ENCODE measurements at places on chromosomes 3 and 15.

DNA sequence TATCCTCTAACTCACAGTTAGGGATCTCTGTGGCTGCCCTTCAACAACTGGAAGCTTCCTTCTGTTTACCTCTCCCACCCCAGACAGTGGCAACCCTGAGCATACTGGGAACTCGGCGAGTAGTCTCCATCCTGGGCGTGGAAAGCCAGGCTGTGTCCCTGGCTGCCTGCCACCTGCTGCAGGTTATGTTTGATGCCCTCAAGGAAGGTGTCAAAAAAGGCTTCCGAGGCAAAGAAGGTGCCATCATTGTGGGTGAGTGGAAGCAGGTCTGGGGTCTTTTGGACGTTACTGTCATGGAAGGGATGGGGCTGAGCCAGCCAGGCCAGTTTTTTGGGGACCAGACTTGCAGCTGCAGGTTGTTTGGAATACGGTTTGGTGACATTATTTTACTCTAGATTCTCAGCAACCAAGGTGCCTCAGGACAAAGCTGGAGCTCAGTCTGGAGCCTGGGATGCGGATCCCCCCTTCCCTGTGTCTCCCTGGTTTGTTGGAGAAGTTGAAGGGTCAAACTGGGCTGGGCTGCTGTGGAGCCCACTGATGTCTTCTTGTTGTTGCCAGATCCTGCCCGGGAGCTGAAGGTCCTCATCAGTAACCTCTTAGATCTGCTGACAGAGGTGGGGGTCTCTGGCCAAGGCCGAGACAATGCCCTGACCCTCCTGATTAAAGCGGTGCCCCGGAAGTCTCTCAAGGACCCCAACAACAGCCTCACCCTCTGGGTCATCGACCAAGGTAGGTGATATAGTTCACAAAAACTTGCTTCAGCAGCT lies 7.5 kb downstream of the UNC45A start:
- H3K4me3 ChIP-seq: no peak overlapping the region
- peaks cover 25% of the 10 kb centered on the region for H3K36me3 ChIP-seq
- DNase-seq: no peak
- no peaks in the 10 kb centered on the region for H3K4me1 ChIP-seq

DNA sequence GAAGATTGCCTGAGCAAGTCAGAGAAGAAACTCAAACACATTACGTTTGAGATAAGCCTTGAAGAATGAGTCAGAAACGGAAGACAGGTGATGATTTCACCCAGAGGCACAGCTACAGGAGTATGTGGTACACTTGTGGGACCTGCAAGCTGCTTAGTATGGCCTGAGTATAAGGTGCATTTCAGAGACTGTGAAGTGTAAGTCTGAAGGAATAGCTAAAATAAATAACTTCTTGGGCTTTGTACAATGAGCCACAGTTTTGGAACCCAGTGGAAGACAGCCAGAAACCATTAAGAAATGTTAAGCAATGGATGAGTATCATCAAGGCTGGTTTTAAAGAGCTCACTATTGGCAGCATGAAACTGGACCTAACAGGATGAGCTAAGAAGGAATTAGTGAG lies 826.2 kb downstream of the ROBO1 start:
- no peak for DNase-seq
- H3K27ac ChIP-seq: no peak overlapping the region
- no peak overlapping the region for H3K4me3 ChIP-seq
- no peaks in the 10 kb centered on the region for H3K36me3 ChIP-seq
- no peaks in the 10 kb centered on the region for H3K4me1 ChIP-seq

GRCh38 chr3:107848351-107848915 lies 242.4 kb downstream of the CD47 start:
- peaks cover 5% of the 10 kb centered on the region for H3K27me3 ChIP-seq
- no peak overlapping the region for H3K27ac ChIP-seq
- peaks cover 7% of the 10 kb centered on the region for H3K4me1 ChIP-seq
- no peak overlapping the region for H3K4me3 ChIP-seq
- no peaks in the 10 kb centered on the region for H3K36me3 ChIP-seq
- no peak for DNase-seq

GRCh38 chr3:47028667-47029066 lies 49.2 kb downstream of the NBEAL2 start:
- DNase-seq: no peak
- H3K27me3 ChIP-seq: no peaks in the 10 kb centered on the region
- no peak overlapping the region for H3K27ac ChIP-seq
- H3K4me1 ChIP-seq: no peaks in the 10 kb centered on the region
- no peaks in the 10 kb centered on the region for H3K36me3 ChIP-seq
- H3K4me3 ChIP-seq: no peak overlapping the region

GRCh38 chr3:86815880-86816279 lies 175.1 kb downstream of the VGLL3 start:
- H3K4me3 ChIP-seq: no peak overlapping the region
- no peaks in the 10 kb centered on the region for H3K4me1 ChIP-seq
- no peaks in the 10 kb centered on the region for H3K27me3 ChIP-seq
- H3K27ac ChIP-seq: no peak overlapping the region
- DNase-seq: no peak
